Activated CD4-positive, alpha-beta T cell treated with anti-CD3 and anti-CD28 coated beads, Interleukin-2, amount 50 U/mL, for 4 hours (primary cell): ENCODE measurements at places on chromosomes 11 and 22.

- DNase-seq = no peak
Measured at GRCh38 chr11:88320149-88320559, 17.4 kb downstream of the CTSC start.

- DNase-seq = no peak
Measured at GRCh38 chr22:27609451-27609888, 192.1 kb downstream of the MN1 start.

DNA sequence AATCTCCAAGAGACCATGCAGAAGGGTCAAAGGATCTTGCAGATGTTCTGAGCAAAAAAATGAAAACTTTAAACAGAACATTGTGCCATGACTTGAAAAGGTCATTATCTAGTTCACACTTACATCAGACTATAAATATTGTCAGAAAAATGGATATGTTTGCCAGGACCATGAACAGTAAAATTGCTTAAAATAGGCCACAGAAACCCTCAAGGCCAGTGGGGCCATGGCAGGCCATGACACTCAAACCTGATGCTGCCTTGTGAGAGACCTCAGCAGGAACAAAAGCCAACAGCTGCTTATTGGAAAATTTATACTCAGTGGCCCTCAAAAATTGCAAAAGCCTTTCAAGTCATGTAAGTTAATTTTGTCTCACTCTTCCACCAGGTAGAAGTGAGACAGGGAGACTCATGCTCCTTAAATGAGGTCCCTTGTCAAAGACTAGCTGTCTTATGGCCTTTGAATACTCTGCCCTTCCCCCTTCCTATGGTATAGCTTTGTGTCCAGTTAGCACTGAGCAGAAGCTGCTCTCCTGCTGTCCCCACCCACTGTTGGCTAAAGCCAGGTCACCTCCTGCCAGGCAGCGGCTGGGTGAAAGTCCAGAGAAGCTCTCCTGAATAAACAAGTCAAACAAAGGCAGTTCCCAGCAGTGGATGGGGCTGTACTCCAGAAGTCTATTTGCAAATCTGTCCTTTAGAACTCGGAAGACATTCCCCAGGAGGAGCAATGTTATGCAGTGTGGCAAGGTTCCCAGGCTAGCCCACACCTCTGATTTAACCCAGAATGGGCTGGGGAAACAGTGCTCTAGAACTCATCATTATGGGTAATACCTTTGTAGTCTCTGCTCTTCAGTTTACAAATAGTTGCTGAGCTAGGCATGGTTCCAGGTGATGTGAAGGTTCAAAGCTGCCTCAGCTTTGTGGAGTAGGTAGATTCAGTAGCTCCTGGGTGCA lies 21.4 kb downstream of the ADM start:
- no peak for DNase-seq

DNA sequence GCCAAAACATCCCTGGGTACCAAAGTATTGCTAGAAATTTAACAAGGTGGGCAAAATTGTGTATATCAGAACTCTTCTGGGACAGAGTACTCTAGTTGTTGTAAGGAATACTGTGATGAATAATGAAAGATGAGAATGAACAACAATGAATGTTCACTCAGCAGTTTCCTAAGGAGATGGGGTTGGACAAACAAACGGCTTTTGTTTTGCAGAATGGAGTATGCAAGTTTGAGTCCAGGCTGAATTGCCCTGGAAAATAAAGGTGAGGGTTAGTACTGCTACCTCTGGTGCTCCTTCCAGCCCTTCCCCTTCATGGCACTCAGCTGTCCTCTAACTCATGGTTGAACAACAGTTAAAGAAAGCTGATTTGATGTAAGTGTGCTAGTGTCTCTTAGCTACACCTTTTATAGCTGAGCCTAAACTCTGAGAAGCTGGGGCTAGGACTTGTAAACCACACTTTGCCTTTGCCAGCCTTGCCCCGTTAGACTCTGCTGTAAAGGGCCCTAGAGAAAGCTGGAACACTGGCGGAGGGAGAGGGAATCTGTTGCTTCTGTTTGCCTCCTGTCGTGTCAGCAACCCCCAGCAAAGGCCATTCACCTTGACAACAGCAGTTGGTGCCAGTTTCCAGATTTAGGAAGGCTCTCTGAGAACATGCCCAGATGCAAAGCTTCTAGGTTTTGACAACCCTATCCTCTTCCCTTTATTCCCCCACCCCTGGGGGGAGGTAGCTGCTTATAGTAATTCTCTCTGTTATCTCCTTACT lies 41.2 kb upstream of the POLD3 start:
- no peak for DNase-seq

DNA sequence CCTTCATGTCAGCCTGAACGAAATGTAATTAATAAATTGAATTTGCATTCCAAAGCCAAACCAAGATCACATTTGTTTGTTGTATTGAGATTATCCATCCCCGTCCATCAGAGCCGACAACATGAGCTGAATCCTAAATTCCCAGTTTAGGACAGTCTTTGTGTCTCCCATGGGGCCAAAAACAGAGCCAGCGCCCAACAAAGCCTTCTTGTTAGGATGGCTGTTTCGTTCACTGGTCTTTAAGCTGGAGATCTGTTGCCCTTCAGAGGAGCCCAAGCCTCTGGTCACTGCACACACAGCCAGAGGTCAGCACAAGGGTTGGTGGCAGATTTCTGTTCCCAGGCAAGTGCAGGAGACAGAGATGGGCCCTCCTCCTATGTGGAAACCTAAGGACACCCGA lies 25.8 kb downstream of the DSCAML1 start:
- no peak for DNase-seq

GRCh38 chr11:122758339-122758738 lies 80.0 kb upstream of the CRTAM start:
- DNase-seq = no peak
